ENCODE measurements at places on chromosomes 5 and 9. TPM values are rescaled to one million over a fixed set of nuclear protein-coding genes. Genes with fewer than 3 reads are reported as not detected.

The SLC6A19 gene
- not detected for total RNA-seq

The SOX30 gene
- not detected for total RNA-seq

The KIAA1191 gene
- total RNA-seq = 114 TPM

The GRXCR2 gene
- not detected for total RNA-seq

The BARHL1 gene
- total RNA-seq = not detected

The RAB3C gene
- total RNA-seq = 39.8 TPM

The PCDHAC2 gene
- total RNA-seq = 55.1 TPM

The GPR151 gene
- total RNA-seq = under 0.01 TPM
